NCI-H1930 (cell line): ENCODE measurements at places on chromosomes 7 and 10.

- no peak for DNase-seq
Observed at GRCh38 chr7:73865738-73866445, 4.9 kb downstream of the TMEM270 start.

DNA sequence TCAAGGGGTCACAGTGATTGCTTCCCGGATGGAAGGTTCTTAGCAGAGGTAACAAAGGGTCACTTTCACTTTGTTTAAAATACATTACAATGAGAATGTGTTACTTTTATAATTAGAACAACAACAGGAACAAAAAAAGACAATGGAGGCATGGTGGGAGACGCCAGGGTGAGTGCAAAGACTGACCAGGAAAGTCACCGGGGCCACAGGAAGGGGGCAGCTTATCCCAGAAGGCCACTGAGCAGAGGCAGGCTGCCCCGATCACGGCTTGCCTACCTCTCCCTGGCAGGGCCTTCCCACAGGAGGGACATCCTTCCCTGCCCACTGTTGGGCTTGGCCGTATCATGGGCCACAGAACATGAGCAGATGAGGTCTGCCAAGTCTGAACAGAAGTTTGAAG is 46.8 kb upstream of the ENO4 start:
- no peak for DNase-seq

GRCh38 chr7:150357270-150357669 is 11.4 kb upstream of the REPIN1 start:
- DNase-seq: no peak

GRCh38 chr7:778968-779451 is 51.9 kb upstream of the PRKAR1B start:
- DNase-seq: no peak

DNA sequence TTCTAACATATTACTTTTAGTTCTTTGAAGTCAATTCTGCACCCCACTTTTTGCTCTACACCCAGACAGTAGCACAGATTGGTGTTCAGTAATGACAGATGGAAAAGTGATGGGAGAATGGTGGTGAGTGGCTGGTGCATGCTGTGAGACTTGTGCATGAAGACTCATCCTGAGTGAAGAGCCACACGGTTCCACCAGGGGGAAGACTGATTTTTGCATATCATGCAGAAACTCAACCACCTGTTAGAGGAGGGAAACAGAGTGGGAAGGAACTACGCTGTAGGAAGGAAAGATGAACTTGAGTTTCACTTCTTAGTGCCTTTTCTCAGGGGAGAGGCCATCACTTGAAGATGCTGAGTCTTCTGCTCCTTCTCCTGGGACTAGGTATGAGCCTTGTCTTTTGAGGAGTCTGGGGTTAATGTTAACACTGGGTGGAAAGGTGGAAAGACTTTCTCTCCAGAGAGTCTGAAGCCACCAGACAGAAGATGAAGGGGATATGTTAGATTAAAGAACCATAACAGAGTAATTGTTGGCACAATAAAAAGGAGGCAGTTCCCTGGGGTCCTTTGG is 9.3 kb upstream of the PRSS1 start:
- DNase-seq: no peak

DNA sequence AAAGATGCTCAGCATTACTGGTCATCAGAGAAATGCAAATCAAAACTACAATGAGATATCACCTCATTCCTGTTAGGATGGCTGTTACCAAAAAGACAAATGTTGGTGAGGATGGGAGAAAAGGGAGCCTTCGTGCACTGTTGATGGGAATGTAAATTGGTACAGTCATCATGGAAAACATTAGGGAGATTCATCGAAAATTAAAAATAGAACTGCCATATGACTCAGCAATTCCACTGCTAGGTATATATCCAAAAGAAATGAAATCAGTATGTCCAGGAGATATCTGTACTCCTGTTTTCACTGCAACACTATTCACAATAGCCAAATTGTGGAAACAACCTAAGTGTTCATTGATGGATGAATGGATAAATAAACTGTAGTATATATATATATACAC is 228.1 kb downstream of the ACTR3B start:
- DNase-seq: no peak

DNA sequence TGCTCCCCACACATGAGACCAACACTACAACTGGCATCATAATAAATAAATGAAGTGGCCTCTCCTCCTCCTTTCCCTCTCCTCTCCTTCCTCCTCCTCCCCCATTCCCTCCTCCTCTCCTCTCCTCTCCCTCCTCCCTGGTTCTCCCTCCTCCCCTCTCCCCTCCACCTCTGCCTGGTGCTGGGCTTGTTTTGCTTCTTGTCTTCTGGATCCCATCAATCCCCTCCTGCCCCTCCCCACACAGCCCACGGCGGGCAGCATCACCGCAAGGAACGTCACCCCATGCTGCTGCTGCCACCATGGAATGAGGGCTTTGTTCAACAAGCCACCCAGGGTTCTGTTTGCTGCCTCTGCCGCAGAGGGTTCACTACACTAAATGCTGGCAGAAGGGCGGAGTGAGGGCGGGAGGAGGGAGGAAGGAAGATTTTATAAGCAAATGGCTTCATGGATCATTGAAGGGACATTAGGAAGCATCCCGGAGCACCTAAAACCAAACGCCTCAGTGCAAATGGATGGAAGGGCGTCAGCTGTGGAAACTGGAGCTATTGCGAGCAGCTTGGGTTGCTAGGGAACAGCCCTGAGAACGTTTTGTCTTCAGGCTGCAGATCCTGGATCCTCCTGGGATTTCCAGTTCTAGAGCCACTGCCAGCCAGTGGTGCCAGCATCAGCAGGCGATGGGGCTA is 379.7 kb upstream of the ZMIZ1 start:
- DNase-seq: no peak

DNA sequence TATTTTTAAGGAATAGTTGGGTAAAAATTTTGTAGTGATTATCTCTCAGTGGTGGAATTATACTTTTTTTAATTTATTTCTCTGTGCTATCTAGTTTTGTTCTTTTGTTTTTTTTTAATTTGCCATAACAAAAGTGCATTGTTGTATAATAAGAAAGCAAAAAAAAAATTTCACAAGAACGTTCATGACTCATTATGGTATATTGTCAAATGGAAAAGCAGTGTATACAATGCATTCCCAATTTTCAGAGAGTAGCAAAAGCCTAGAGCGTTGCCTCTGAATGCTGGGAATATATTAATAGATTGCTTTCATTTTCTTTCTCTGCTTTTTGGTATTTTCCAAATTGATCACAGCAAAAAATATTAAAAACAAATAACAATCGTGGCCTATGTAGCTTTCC is 46.3 kb upstream of the GPAM start:
- no peak for DNase-seq

DNA sequence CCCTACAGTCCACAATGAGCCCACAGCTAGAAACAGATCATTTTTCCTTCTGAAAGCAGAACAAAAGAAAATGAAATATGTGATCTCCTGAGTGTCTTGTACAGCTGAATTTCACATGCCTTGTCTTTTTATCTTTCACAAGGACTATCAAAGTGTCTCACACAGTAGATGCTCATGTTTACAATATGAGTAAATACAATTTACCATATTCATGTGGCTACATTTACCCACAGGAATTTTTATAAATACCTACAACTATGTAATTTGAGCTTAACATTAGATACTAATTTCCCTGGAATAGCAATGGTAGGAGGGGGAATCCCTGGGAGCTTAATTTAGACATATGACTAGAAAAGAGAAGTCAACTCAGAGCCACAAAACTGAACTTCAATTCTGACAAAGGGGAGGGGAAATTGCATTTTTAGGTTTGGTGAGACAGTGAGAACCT is 186.2 kb downstream of the MACC1 start:
- DNase-seq: no peak

- no peak for DNase-seq
Observed at GRCh38 chr7:98998821-98999725, 120.7 kb downstream of the TRRAP start.

DNA sequence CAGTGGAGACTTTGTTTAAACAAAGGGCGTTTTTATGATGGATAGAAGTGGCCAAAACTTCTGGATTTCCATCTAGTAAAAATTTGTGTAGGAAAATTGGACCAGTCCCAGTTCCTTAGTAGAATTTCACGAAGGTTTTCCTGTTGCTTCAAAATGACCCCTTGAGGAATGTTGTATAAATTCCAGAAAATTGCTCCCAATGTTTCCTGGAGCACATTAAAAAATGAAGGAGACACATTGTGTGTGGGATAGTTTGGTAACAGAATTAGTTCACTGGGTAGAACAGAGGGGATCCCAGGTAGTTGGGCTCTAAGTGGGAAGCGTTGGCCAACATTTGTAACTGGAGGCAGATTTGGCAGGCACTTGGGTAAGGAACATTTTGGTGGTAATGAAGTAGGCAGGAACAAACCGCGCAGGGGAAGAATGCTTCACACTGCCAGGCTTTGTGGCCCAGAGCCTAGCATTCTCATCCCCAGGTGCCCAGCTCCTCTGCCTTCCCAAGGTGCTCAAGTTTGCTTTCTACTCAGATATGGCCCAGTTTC is 758.6 kb downstream of the AUTS2 start:
- DNase-seq: no peak

- DNase-seq: no peak
Observed at GRCh38 chr10:112658900-112659638, 212.1 kb downstream of the VTI1A start.

DNA sequence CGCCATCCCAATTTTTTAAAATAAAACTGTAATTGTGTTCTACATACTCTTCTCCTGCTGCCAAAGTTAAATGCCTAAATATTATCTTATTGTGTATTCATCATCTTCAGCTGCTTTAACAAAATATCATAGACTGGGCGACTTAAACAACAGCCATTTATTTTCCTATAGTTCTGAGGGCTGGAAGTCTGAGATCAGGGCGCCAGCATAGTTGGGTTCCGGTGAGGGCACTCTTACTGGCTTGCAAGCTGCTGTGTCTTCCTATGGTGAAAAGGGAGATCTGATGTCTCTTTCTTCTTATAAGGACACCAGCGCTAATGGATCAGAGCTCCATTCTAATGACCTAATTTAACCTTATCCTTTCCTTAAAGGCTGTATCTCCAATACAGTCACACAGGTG is 30.4 kb downstream of the CSTF2T start:
- no peak for DNase-seq

- DNase-seq: no peak
Observed at GRCh38 chr7:7830122-7830878, 111.9 kb upstream of the RPA3 start.

DNA sequence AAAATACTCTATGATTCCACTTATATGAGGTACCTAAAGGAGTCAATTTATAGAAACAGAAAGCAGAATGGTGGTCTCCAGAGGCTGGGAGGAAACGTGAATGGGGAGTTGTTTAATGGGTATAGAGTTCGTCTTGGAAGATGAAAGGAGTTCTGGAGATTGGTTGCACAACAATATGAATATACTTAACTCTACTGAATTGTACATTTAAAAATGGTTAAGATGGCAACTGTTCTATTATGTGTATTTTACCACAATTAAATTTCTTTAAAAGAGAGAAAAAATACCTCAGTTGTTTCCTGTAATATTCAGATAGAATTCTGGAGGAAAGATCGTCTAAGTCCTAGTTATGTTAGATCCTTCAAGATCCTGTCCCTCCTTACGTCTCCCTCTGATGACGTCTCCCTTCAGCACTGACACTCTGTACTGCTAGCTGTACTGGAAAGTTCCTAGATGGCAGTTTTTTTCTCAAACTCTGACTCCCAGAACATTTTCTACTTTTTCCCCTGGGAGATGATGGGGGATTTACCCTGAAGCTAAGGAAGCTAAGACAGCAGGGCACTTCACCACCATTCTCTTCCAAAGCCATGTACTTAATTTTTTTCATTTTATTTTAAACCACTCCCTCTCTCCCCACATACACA is 53.2 kb upstream of the CAV2 start:
- DNase-seq: no peak

GRCh38 chr10:101018600-101019439 is 12.1 kb downstream of the PDZD7 start:
- DNase-seq: peak; percentile 33

DNA sequence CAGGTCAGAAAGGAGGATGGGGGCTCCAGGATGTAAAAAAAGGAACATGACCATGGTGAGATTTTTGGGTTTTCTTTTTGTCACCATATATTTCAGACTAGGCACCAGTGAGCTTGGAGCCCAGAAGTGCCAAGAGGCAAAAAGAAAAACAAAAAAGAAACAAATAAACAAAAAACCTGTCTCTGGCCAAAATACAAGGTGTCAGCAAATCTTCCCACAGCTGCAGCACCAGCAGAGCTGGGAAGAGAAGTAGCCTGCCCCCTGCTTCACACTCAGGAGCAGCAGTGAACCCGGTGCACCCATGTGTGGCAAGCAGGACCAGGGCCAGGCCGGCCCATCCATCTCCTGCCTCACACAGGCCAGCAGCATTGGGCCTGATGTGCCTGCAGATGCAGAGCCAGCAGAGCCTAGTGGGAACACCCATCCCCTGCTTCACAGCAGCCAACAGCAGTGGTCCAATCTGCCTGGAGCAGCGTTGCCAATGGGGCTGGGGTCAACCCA is 34.7 kb upstream of the C10orf71 start:
- no peak for DNase-seq

GRCh38 chr7:66376264-66376945 is 171.3 kb downstream of the TPST1 start:
- DNase-seq: no peak

- no peak for DNase-seq
Observed at GRCh38 chr7:150954201-150954985, 23.7 kb downstream of the KCNH2 start.
